ENCODE measurements at places on chromosomes 1 and 21.

DNA sequence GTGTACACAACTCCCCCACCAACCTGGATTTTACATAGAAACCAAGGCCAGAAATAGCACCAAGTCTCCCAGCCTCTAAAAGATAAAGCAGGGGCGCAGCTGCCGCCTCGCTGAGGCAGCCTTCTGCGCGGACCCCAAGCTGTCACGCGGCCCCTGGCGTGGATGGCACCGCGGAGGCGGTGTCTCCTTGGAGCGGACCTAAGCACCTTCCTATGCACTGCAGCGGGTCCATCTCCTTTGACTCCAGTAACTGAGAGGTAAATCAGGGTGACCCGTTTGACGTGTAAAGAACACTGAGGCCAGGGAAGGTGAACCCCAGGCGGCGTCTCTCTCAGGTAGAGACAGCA is 17.0 kb downstream of the ZNF697 start:
- no peak for DNase-seq

- DNase-seq: no peak
These were observed 33.6 kb upstream of the DIP2A start for GRCh38 chr21:46425041-46425440.

DNA sequence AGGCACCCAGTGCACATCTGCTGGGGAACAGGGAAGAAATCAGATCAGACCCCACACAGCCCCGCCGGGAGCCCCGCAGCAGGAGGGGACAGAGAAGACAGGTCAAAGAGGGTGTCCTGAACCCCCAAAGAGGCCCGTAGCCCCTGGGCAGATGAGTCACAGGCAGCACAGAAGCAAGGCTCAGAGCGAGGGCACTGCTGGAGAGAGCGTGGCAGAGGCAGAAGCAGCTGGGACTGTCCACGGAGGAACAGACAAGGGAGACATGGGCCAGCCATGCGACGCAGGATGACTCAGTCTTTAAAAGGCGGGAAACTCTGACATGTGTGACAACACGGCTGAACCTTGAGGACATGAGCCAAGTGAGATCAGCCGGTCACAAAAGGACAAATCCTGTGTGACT is 14.5 kb upstream of the PRDM16 start:
- DNase-seq: no peak

GRCh38 chr1:105894006-105894405 is 1162.5 kb upstream of the PRMT6 start:
- DNase-seq: no peak

GRCh38 chr1:53015508-53015860 is 46.5 kb upstream of the PODN start:
- no peak for DNase-seq

GRCh38 chr1:181391301-181391900 is 91.9 kb upstream of the CACNA1E start:
- DNase-seq: no peak

- no peak for DNase-seq
These were observed 5.4 kb upstream of the MYBPHL start for GRCh38 chr1:109312246-109312645.

DNA sequence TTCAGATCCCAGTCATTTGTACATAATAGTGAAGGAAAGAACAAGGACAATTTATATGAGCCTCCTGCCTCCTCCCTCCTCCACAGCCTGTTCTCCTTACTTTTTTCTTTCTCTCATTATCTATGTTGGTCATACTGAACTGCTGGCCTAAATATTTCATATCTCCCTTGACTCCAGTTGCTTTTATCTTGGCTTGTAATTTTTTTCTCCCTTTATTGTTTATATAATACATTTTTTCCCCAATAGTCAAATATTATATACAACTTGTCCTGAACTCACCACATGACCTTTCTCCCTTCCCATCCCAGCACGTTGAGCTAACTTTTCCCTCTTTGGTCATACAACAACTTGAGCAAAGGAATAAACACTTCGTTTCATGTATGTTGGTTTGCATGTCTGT is 752.1 kb downstream of the LTN1 start:
- peak; percentile 25 for DNase-seq

GRCh38 chr1:100353071-100353801 is 930 bp downstream of the CDC14A start:
- peak; percentile 6 for DNase-seq

- no peak for DNase-seq
These were observed 74.6 kb downstream of the MAN1C1 start for GRCh38 chr1:25691211-25691610.

GRCh38 chr1:226690460-226690982 is 48.6 kb downstream of the ITPKB start:
- DNase-seq: no peak

DNA sequence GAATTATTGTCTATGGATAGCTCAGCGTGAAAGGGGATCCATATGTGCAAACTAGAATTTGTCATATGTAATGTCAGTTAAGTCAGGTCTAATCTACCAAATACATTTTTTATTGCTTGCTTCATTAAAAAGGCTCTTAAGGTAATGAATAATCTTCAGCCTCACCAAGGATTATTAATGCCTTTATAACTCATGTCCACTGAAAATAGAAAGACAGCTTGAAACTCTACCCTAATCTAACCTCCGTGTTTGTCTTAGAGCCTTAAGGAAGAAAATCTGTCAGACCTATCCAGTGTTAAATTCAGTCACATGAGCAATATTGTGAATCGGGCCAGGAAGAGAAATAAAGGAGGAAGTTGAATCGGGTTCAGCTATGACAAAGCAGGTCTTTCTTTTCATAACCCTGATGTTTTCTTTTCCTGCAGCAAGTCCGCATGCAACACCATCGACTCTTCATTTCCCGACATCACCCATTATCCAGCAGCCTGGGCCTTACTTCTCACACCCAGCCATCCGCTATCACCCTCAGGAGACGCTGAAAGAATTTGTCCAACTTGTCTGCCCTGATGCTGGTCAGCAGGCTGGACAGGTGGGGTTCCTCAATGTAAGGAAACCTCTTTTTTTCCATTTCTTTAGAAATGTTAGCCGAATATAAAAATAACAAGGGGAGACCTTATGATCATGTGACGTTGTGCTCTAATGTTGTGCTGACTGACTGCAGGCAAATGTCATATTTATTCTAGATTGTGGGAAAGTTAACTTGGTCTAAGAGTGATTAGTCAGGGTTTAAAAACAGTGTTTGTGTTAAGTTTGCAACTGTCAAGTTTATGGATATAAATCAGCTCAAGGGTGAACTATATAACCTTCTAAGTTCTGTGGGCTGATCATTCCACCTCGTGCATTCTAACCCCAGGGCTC is 321.0 kb downstream of the TM2D1 start:
- DNase-seq: peak; percentile 27

DNA sequence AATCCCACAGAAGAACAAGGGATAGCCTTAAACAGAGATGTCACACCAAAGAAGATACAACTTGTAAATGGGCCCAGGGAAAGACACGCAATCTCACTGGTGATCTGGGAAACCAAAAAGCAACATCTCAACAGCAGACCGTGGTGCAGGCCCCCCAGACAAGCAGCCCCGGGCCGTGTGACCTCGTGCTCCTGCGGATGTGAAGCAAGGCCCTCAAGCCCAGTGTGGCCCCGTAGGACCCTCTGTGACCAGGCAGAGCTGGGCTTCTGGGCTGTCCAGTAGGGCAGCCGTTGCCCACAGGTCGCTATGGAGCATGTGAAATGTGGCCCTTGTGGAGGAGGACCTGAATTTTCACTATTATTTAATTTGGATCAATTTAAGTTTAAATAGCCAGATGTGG is 34.9 kb upstream of the TMEM52 start:
- DNase-seq: no peak

GRCh38 chr1:22420455-22421053 is 31.1 kb upstream of the ZBTB40 start:
- peak; percentile 76 for DNase-seq

GRCh38 chr1:185483664-185484450 is 166.8 kb upstream of the IVNS1ABP start:
- DNase-seq: peak; percentile 90

GRCh38 chr1:30642391-30643120 is 80.8 kb downstream of the MATN1 start:
- DNase-seq: no peak

GRCh38 chr1:203369666-203370065 is 18.7 kb upstream of the FMOD start:
- DNase-seq: no peak

DNA sequence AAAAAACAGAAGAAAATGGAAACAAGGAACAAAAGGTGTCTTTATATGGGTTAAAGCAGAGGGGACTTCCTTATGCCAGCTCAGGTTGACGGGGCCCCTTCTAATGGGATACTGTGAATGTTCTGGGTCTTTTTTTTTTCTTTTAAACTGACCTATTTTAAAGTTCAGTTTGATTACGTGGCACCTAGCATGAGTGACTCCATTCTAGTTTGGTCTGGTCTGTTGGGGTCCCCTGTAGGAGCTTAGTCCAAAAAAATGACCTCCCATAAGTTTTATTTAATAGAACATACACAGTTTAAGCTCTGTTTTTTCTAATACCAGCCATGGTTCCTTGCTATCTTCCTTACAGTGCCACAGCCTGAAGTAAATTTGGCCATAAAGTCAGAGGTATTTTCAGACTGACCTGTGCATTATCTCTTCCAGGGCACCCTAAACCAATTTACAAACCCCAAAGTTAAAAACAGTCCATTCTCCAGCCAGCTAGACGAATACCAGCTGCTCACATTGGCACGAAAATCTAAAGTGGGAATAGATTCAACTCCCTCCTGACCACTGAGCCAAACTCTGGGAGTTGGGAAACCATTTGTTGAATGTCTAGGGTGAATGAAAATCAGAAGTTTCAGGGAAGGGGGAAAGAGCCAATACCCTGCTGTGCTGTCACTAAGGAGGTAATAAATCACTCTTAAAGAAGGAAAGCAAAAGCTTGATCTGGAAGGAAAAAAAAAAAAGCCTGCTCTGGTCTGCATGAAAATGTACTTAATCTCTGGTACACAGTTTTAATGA is 42.4 kb downstream of the AKNAD1 start:
- DNase-seq: peak; percentile 68

DNA sequence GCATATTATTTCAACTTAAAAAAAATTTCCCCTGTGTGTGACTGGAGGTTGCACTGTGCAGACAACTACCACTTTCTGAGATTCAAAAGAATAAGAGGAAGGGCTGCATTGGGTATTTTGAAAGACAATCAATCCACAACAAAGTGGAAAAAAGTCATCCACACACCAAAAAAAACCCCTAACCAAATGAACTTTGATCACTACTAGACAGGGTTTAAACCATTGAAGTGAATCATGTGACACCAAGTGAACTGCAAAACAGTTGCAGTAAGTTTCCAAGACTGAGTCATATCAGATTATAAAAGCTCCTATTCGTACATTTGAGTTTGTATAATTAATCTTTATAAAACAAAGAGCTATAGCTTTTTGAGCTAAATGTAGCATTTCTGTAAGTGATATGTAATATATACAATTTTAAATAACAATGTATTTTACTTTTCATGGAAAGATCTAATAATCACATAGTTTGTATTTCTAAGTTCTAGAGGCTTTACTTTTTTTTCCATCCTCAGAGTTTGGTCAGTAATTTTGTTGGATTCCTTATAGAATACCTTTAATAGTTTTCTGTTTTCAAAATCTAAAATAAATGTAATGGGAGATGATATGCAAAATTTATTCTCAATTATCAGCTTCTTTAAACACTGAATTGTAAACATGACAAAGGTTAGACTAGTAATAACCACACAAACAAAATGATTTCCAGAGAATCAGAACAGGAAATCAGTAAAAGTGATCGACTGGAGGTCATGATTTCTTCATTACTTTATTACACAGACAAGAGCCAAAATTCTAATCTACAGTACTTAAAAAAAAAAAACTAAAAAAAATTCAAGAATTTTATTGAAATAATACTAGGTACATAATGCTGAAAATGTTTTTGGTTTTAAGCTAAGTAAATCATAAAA is 50.5 kb upstream of the GFI1 start:
- DNase-seq: peak; percentile 55

DNA sequence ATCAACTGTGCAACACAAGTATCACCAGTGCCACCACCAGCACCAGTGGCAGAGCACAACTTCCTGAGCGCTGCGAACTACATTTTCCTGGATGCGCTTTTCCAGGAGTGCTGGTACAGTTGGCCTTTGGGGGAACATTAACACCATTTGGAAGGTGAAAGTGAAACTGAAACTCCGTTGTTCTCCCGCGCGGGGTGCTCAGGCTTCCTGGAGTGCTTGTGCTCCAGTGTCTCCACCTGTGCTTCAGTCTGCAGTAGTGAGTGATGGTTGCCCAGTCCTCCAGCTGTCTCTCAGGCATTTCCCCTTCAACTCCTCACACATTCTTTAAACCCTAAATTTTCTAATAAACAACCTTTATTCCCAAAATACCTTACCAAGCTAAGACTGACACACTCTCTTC is 187.8 kb downstream of the LRRIQ3 start:
- DNase-seq: no peak

- no peak for DNase-seq
These were observed at the start of gene FNDC7 for GRCh38 chr1:108712606-108713150. Gene FNDC7 (plus strand): TSS chr1:108712908. CDS start chr1:108712934, 26 bp downstream.

DNA sequence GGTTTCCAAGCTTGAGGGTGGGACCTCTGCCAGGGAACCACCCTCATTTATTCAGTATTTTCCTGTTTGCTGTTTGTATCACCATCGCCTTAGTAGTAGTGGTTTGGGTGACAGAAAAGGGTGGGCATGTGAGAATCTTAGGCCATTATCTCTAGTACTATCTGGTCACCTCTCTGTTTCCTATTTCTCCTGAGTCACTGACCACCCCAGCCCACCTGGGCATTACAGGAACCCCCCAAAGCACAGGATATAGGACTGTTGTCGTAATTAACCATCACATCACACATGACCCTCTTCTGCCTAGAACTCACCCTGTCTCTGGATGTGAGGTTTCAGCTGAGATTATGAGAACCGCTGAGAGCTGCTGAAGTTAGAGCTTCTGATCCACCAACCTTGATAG is 60.4 kb downstream of the IL23R start:
- no peak for DNase-seq

- DNase-seq: peak; percentile 17
These were observed 40.2 kb upstream of the SIPA1L2 start for GRCh38 chr1:232669981-232670747.

DNA sequence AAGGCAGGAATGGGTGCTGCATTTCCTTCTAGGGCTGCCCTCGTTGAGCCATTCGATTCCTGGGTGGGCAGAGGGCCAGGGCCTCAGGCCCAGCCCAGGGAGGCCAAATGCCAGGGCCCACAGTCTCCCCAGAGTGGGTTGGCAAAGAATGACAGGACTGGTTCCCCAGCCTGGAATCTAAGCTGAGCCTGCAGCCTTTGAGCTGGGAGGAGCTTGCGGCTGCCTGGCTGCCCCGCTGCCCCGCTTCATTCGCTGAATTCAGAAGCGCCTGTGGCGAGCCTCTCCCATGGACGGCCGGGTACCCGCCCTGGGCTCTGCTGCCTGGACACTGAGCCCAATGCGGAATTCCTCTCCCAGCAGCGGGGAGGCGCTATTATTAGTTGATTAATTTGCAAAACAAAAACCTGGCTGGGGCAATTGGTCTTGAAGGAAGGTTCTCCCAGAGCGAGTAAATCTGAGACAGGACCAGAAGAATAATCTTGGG is 32.3 kb upstream of the TARDBP start:
- peak; percentile 82 for DNase-seq

DNA sequence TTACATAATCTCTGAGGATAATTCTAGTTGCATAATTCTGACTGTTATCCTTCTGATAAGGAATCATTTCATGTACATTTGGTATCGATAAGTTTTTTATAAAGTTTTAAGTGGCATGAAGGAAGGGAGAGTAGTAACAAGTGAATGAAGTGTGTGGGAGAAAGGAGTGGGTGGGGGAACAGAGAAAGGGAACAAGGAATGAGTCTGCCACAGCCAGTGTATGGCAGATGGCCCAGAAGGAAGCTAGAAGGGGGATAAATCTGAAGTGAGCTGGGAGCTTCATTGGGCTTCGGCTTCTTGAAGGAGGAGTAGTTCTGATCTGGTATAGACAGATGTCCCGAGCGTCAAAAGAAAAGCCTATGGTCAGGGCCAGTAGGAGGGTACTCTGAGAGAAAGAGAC is 18.6 kb downstream of the ZBTB40 start:
- DNase-seq: peak; percentile 23
